ENCODE measurements at places on chromosomes 1 and 21.

GRCh38 chr21:33296156-33296555 is 28.6 kb upstream of the IFNAR1 start:
- DNase-seq = no peak

GRCh38 chr1:6638226-6638625 is 13.6 kb downstream of the THAP3 start:
- DNase-seq = no peak

DNA sequence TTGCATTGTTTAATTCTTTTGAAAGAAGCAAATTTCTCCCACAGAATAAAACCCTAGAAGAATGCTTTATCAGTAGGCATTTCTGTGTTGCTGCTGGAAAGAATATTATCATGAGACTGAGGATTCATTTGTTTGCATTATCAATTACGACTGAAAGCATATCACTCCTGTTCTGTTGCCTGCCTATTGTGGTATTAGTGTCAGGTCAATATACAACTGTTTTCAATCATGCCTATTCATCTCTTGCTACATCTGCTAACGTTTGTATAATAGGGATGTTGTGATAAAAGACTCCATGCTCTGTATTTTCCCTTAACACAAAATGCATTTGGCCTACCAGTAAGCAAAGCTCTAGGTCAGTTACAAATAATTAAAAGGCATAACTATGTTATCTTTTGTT is 221.5 kb downstream of the PTPRC start:
- no peak for DNase-seq

- DNase-seq = no peak
Measured at GRCh38 chr1:245197121-245197520, 42.3 kb downstream of the KIF26B start.

DNA sequence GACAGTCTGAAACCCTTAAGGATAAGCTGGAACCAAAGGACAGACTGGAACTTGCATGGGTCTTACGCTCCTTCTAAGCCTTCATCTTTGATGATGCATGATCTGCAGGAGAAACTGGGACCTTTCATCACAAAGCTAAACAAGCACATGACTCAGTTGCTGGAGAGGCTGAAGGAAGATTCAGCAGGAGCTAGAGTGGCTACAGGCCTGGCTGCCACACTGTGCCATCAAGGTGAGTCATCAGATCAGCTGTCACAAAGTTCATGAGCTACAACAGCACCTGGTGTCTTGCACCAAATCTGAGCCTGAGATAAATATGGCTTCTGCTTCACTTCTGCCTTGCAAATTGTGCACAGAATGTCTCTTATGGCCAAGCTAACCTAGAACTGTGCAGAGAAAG is 95.5 kb upstream of the MARK1 start:
- no peak for DNase-seq

DNA sequence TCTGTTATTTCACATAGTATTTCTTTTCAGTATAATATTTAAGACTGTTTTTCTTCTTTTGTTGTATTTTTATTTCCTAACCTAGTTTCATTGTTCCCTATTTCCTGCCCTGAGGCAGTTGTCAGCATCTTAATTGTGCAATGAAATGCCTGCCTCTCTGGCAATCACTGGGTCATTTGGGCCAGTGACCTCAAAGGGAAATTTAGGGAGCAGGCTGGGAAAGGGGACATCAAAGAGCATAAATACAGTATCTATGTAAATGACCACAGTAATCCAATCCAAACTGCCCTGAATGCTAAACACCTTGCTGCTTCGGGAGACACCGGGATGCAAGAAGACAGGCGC is 147.8 kb downstream of the TLR5 start:
- DNase-seq = no peak

DNA sequence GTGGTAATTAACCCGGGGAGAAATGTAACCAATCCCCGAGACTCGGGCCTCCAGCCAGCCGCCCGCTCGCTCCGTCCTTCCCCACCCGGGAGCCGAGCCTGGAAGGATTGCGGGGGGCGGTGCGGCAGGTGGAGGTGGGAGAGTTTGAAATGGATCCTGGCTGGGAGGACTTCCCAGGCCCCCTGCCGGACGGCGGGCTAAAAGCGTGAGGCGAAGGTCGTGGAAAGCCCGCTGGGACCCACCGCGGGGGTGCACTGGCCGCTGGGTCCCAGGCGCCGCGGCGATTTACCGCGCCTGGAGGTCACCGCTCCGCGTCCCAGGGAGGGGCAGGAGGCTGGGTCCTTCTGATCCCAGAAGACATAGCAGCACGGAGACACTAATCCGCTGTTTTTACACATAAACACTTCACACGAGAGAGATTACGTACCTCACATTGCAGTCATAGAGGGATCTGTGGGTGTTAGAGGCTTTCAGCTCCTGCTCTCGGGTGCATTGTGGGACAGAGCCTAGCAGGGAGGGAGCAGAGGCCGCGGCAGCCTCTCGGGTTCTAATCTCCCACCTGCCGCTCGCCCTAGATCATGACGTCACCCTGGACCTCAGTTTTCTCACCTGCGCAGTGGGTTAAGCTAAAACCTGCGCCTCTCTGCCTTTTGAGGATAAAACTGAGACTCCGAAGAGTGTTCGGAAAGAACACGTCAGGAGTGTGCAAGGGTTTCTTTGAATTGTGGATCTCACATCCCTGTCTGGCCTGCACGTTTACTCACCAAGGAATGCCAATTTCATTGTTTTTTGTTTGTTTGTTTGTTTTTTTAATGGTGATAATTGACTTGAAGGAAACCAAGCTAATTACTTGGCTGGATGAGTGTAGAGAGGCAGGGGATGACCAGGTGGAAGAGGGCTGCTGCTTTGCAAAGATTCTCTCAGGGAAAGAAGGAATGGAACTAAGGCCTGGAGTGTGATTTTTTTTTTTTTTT is 17.1 kb upstream of the TMEM9 start:
- peak; percentile 72 for DNase-seq

DNA sequence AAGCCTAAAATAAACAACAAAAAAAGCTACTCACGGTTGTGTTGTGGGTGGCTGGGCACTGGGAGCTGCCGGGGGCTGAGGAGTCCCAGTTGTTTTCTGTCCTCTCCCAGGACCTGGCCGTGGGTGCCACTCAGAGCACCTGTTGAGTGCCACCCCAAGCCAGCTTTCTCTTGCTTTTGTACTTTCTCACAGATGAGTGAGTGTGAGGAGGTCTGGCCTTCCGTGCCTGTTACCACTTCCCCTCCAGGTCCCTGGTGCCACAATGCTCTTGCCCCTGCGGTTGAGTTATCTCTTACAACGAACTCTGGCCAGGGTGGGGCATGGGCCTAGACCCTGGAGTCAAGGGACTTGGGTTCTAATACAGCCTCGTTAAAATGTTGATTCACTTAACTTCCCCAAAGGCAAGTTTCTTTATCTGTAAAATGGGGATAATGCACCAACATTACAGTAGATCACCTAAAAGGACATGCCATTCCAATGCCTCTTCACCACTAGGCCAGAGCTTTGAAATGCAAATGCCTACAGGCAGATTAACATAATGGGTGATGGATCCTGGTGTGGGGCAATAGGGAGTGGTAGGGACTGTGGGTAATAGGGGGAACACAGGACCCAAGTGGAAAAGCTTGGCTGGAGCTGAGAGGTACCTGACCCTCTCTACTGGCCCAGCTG is at the start of gene CNR2:
Gene CNR2 (minus strand): TSS at position 151 of the 669 bp plus-strand sequence. CDS start 37,745 bp downstream, outside the sequence.
- peak; percentile 25 for DNase-seq

GRCh38 chr1:115531631-115532264 is 110.0 kb upstream of the VANGL1 start:
- DNase-seq = no peak

DNA sequence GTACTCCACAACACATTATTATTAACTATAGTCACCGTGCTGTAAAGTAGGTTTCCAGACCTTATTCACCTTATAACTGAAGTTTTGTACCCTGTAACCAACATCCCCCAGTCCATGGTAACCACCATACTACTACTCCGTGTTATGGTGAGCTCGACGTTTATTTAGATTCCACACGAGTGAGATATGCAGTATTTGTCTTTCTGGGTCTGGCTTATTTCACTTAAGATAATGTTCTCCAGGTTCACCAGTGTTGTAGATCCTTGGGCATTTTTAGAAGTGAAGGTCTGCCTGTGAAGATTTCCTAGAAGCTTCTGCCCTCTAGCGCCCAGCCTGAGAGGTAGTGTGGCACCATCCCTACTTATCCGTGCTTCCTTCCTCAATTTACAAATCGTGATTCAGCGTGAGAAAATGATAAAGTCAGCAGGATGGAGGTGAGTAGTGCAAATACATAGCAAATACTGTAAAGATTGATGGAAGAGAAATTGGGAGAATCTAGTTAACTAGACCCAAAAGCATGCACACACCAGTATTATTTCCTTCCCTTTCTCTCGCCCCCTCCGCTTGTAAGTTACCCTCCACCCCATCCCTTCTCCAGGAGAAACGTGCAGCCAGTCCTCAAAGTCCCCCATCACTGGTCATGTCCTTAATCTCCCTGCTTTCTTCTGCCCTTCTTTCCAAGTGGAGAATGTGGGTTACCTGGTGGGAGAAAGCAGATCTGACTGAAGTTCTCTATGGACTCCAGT is 36.0 kb upstream of the DISC1 start:
- DNase-seq = peak; percentile 39

DNA sequence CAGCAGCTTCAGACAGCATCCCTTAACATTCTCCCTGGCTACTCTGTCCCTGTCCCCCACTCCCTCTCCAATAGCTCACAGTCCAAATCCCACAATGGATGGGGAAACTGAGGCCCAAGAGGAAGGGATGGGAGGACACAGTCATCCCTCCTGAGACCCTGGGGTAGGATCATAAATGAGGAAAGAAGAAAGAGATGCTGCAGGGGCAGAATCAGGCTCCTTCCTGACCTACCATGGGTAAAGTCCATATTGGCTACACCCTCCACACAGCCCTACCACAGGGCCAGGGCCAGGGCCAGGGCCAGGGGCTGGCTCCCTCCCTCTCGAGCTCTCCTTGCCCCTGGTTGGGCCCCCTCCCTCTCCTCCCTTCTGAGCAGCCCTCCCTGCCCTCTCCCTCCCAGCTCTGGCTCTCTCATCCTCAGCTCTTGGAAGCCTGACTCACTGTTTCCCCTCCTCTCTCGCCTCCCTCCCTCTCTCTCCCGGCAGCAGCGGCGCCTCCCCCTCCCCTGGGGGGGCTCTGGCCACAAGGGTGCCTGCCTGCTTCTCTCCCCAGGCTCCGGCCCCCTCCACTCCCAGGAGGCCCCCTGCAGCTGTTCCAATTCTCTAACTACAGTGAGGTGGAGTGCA is 4.9 kb downstream of the AHDC1 start:
- peak; percentile 67 for DNase-seq

- no peak for DNase-seq
Measured at GRCh38 chr1:154557939-154558719, at the start of gene UBE2Q1. TSS of gene UBE2Q1 (minus strand) at chr1:154558662. CDS start at chr1:154558553, 109 bp downstream.

- no peak for DNase-seq
Measured at GRCh38 chr1:42456754-42457089, 379 bp downstream of the PPCS start.

GRCh38 chr1:104765085-104765484 is 1015.4 kb downstream of the AMY1C start:
- DNase-seq = no peak

GRCh38 chr1:44806025-44806703 is 987 bp downstream of the DYNLT4 start:
- DNase-seq = no peak
